ENCODE measurements at places on chromosomes 1 and 21.

GRCh38 chr21:43864962-43865539 lies at the start of gene AGPAT3:
AGPAT3 (plus strand) TSS chr21:43865223; CDS start chr21:43959682, 94,459 bp downstream.
- peak; percentile 43 for DNase-seq

GRCh38 chr1:160157174-160157573 lies 5.8 kb downstream of the ATP1A4 start:
- no peak for DNase-seq

GRCh38 chr1:229309074-229309473 lies 33.8 kb downstream of the CCSAP start:
- DNase-seq, result no peak

DNA sequence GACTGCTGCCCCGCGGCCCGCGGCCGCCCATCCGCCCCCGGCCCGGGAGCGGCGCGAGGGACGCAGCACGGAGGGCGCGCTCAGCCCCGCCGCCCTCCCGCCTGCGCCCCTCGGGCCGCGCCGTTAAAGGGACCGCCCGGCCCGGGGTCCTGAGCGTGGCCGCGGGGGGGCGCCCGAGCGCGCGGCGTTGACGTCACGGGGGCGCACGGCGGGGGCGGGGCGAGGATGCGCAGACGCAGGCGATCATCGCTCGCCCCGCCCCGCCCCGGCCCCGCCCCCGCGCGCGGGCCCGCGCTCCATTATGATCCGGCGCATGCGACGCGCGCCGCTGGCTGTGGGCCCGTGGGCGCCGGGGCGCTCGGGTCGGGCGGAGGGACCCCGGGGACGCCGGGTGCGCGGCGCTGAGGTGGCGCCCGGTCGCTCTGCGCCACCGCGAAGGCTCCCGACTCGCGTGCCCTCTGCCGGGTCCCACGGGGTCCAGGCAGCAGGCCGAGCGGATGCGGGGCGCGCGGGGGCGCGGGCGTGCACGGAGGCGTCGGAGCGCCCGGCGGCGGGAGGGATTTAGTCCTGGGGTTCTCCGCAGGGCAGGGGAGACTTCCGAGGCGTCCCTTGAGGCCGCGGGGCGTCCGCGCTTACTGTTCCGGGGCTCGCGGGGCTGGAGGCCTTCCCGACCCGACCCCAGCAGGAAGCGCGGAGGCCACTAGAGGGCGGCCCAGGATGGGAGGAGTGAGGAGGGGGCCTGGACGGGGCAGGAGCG lies at the start of gene DVL1:
DVL1 (minus strand) TSS at position 163 of the 757 bp plus-strand sequence. CDS start 353 bp downstream, outside the sequence.
- peak; percentile 65 for DNase-seq

DNA sequence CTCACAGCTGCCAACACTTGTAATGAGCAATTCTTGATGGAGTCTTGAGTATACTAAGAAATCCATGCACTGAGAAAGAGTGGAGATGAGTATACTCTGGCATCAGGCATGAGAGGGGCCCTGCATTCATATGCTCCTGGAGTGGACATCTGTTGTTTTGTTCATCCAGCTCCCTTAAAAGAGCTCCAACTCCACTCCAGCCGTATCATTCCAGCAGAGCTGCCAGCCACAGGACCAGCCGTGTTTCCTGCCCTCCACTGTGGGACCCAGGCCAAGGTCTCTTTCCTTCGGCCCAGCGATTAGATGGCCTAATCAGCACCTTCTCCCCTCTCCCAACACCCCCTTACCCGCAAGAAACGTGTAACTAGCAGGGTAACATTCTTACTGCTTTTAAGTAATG lies 144.5 kb downstream of the OMA1 start:
- no peak for DNase-seq

- peak; percentile 53 for DNase-seq
Measured at GRCh38 chr1:25564777-25565574, 21.6 kb downstream of the LDLRAP1 start.

DNA sequence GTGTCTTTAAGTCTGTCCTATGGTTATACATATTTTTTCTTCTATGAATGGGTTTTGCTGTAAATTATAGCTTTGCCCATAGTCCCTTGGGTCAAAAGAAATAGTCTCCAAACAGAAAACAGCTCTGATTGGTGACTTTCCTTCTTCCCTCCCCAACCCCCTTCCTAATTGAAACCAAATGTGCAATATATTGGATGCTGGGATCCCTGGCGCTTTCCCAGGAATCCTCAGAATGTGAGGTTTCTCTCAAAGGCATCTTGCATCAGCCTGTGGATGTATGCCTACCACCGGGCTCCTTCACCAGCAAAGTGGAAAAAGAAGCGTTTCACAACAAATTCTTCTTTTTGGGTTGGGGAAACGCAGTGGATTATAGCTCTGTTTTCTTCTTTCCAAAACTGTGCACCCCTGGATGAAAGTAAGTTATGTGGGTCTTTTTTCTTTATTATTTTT lies at the start of gene DDR2:
DDR2 (plus strand) TSS at position 248 of the 450 bp plus-strand sequence. CDS start 86,600 bp downstream, outside the sequence.
- DNase-seq, result no peak

DNA sequence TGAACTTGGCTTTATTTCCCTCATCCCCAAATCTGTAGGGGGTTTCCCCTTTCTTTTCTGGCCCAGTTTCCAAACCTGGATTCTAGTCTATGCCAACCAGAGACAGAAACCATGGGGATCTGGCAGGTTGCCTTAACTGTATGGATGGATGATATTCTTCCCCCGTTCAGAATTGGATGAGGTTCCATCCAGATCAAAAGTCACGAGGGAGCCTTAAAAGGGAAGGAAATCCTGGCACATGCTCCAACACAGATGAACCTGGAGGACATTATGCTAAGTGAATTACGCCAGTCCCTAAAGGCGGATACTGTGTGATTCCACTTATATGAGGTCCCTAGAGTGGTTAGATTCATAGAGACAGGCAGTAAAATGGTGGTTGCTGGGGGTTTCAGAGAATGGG lies 124.4 kb downstream of the HUNK start:
- no peak for DNase-seq

DNA sequence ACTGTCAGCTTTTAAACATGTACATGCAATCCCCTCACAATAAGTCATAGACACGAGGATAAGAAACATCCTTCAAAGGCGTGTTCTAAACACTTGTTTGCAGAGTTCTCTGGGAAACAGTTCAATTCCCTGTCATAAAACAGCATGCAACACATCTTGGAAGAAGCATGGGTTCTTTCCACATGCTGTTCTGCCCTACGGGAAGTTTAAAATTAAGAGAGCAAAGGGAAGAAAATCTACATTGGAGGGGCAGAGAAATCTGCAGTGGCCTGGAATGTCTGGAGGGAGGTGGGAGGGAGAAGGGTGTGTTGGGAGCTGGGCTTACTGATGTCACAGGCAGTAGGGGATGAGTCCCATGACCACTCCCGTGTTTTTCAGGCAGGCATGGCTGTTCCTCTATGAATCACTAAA lies 98.3 kb upstream of the SLC2A1 start:
- DNase-seq, result no peak

- DNase-seq, result no peak
Measured at GRCh38 chr1:233998891-233999290, 94.4 kb downstream of the SLC35F3 start.

GRCh38 chr21:36555199-36555800 lies 75.4 kb upstream of the CLDN14 start:
- no peak for DNase-seq

GRCh38 chr1:210815641-210816550 lies 318.1 kb downstream of the KCNH1 start:
- no peak for DNase-seq

DNA sequence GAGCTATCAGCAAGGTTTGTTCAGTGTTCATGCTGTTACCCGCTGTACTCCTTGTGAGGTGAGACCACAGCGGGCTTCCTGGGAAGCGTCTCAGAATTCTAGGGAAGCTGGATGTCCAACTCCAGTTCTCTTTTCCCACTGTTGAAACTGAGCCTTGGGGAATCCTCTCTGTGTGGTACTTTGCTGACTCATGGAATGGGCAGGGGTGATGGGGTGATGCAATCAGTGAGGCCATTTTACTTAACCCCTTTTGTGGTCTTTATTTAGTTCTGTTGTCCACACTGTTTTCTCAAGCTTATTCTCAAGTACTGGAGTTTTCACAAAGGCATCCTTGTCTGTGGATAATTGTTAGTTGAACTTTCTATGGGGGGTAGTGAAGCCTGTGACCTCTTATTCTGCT lies 42.6 kb downstream of the ACKR1 start:
- no peak for DNase-seq

- DNase-seq, result no peak
Measured at GRCh38 chr1:221868593-221869303, 126.9 kb upstream of the DUSP10 start.

DNA sequence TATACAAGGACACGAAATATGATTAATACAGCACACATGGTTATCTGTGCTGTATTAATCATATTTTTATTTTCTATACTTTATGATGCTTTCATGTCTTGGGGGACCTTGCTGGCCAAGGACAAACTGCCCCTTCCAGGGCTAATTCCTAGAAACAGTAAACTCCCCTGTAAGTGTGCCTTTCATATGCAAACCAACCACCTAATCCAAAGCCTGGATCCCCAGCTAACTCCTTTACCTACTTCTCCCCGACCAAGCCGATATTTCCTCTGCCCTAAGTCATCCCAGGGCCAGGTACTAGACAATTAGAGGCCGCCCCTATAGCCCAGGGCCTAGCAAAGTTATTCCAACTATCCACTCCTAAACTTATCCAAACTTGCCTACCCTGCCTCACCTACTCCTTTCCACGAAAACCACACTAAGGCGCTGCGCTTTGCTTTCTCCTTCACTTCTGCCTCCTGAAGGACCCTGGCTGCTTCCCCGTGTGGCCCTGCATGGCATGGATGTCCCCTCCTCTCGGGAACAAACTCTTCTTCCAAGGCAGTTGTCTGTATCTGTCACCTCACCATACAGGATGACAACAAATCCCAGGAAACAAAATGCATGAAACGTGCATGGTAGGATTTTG lies 10.2 kb downstream of the SH3BP5L start:
- DNase-seq, result no peak

- no peak for DNase-seq
Measured at GRCh38 chr1:71232166-71232763, 151.4 kb upstream of the ZRANB2 start.

DNA sequence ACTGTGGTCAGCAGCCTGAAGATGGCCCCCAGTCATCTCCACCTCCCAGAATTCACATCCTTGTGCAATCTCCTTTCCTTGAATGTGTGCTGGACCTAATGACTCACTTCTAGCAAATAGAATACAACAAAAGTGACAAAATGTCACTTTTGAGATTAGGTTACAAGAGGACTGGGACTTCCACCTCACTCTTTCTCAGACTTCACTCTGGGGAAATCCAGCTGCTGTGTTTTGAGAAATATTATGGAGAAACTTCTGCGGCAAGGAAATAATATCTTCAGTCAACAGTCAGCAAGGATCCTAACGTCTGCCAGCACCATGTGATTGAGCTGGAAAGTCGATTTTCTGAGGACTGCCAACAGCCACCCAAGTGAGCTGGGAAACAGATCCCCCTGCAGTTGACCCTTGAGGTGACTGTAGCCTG lies 70.5 kb upstream of the GADD45A start:
- DNase-seq, result no peak

GRCh38 chr1:156632355-156632754 lies 9.6 kb upstream of the BCAN start:
- no peak for DNase-seq

DNA sequence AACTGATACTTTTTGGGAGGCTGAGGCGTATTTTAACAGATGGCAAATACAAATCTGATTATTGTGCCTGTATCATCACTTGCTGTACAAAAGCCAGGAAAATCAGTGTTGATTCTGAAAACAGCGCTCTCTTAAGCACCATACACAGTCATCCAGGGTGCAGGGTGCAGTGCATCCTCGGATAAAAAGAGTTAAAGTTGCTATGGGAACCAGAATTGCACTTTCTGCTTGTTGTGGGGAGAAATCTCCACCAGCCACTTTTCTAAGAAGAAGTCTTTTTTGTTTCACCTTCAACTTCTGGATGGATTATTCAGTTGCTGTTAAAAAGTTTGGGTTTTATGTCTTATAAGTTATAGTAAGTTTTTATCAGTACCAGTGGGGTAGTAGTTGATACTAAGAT lies 3.8 kb downstream of the LAMC1 start:
- DNase-seq, result no peak

- DNase-seq, result no peak
Measured at GRCh38 chr1:243447347-243447746, 191.5 kb downstream of the SDCCAG8 start.

- no peak for DNase-seq
Measured at GRCh38 chr1:4267381-4268261, 367.5 kb upstream of the C1orf174 start.

GRCh38 chr1:208446271-208446691 lies 202.1 kb upstream of the PLXNA2 start:
- DNase-seq, result no peak

- peak; percentile 79 for DNase-seq
Measured at GRCh38 chr1:154352581-154353459, 27.5 kb downstream of the ATP8B2 start.

DNA sequence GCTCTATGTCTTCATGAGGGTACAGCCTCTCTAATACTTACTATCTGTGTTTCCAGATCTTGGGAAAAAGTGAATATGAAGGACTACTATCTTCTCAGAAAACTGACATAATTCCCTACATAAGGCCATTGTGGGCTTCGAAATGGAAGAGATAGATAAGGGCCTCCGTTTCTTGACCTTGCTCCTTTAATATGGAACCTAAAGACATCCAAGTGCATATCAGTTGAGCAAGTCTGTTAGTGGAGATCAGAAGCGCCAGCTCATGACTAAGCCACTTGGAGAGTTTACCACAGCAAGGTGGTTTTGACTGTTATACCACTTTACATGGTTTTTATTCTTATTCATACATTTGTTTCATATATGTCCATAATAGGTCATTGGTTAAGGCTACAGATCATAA lies 35.3 kb upstream of the FCER1A start:
- DNase-seq, result peak; percentile 38

- no peak for DNase-seq
Measured at GRCh38 chr1:53361541-53361961, 33.7 kb upstream of the LRP8 start.

DNA sequence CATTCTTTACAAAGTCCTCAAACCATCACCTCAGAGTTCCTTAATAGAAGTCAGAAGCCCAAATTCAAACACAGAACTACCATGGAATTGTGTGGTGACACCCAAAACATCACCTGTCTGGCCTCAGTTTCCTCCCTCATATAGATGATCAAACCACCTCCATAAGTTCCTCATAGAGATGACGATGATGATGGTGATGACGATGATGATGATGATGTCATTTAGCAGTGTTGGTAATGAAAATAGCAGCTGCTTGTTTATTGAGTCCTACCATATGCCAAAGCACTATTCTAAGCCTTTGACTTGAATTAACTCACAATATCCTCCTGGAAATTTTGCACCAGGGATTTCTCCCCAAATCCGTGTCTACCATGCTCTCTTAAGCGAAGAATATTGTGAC lies 139.9 kb downstream of the PROX1 start:
- DNase-seq, result no peak

GRCh38 chr1:227192163-227192562 lies 126.1 kb downstream of the CDC42BPA start:
- peak; percentile 77 for DNase-seq
